ENCODE measurements at places on chromosomes 1 and 21.

- DNase-seq, result peak; percentile 20
These were observed 152.9 kb upstream of the HMGB4 start for GRCh38 chr1:33710967-33711366.

DNA sequence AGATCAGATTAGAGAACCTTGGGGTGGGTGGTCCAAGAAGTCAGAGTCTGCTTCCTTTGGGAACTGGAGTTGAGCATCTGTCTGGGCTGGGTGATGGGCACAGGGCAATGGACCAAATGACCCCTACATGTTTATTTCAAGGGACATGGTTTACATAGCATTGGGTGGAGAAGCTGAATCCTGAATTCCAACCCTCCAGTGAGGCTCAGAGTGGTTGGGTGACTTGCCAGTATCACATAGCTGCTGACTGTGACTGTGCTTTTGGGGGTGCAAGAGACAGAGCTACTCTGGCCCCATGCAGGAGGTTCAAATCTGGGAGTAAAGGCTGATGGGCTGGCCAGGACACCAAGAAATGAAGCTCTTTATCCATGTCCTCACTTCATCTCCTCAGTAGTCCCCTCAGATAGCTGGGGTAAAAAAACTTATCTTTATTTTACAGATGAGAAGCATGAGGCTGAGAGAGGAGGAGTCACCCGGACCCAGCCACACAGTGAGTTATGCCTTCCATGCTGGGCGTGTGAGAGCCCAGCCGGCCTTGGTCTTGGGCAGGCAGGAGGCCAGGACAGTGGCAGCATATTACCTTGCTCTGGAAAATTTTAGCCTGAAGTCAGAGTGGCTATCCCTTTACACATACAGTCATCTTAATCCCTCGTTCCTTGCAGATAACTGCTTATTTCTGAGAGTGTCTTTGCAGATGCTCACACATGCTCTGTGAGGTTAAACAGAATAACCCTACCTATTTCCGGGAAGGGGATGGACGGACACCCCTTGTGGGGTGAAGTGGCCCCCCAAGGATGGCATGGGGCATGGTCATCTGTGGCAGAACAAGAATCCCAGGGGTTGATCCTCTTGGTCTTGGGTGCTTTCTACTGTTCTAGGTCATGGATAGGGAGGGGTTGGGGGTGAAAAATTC lies 2.8 kb upstream of the SERINC2 start:
- no peak for DNase-seq

GRCh38 chr1:161921990-161922389 lies 101.7 kb downstream of the OLFML2B start:
- DNase-seq, result peak; percentile 66

DNA sequence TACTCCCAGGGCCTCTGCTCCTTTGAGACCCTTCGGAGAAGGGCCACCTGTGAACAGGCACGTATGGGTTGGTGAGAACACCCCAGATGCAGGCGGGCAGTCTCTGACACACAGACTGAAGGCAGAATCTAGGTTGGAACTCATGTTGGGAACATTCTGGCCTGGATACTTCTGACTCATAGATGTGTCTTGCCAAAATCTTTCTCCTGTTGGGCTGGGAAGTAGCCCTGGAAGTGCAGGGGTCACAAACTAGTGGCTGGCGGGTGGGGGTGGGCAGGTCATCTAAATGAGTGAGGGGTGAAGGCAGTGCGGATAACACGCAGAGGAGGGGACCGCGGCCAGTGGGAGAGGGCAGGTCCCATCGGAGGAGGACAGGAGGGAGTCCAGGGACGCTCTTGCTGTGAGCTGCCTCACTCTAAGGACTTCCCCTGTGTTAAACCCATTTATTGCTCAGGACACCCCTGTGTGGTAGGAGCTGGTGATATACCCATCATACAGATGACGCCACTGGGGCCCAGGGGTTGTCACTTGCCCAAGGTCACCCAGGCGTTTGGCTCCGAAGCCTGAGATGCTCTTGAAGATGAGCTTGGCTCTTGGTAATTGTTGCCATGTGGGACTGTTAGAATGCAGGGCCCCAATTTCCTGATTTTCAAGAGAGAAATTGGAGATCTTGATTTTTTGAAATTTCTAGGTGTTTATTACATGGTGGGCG lies 181.0 kb downstream of the PTPRU start:
- peak; percentile 58 for DNase-seq

DNA sequence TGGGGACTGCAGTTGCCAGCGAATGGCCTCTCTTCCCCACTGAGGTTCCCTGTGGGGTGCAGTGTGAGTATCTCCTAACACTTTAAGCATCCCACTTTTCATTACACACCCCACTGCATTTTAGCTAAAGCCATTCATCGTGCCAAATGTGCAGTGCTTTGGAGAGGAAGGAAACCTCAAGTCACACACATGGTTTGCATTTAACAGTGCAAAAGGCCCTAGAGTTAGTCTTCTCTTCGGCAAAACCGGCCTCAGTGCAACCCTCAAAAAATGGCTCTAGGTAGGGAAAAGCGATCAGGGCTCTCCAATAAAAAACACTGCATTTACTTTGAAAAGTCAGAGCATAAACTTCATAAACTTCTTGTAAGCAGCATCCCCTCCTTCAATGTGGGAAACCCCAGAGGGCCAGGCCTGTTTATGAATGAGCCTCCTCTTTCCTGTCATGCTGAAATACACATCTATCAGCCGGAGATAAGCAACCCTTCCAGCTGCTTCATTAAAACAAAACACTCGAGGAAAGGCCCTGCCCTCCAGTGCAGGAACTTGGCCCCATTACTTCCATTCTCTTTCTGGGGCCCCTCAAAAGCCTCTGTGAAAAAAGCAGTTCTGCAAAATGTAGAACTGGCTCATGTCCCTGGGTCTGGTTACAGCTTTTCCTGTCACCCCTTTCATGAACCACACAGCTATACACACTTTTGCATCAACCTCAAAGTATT lies 184.0 kb downstream of the CDC7 start:
- no peak for DNase-seq

DNA sequence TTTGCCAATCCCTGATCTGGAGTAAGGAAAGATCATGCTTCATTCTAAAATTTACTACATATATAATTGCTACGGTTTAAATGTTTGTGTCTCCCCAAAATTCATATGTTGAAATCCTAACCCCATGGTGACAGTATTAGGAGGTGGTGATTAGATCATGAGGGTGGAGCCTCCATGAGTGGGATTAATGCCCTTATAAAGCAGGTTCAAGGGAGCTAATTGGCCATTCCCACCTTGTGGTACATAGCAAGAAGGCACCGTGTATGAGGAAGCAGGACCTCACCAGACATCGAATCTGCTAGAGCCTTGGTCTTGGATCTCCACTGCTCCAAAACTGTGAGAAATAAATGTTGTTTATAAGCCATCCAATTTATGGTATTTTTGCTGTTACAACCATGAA lies 55.5 kb downstream of the GADD45A start:
- DNase-seq, result no peak
